Activated naive CD4-positive, alpha-beta T cell treated with anti-CD3 and anti-CD28 coated beads, Interleukin-2, amount 10 ng/mL, durations not matched to agents 7 days and 5 days (primary cell): ENCODE measurements at places on chromosomes 4 and X.

- no peak for DNase-seq
These were observed 37.2 kb upstream of the SCRG1 start for GRCh38 chr4:173436149-173436579.

GRCh38 chrX:119734897-119735339 lies 23.5 kb upstream of the SOWAHD start:
- DNase-seq, result no peak

- DNase-seq, result peak; percentile 38
These were observed 579 bp downstream of the IL3RA start for GRCh38 chrX:1336948-1337779.

- no peak for DNase-seq
These were observed 287.0 kb upstream of the RASGEF1B start for GRCh38 chr4:81758574-81759264.

- DNase-seq, result no peak
These were observed 68.0 kb upstream of the PLS3 start for GRCh38 chrX:115493015-115493414.

GRCh38 chr4:114085611-114086345 lies 106.3 kb upstream of the ARSJ start:
- DNase-seq, result no peak

GRCh38 chr4:104351706-104352105 lies 143.0 kb downstream of the CXXC4 start:
- no peak for DNase-seq

DNA sequence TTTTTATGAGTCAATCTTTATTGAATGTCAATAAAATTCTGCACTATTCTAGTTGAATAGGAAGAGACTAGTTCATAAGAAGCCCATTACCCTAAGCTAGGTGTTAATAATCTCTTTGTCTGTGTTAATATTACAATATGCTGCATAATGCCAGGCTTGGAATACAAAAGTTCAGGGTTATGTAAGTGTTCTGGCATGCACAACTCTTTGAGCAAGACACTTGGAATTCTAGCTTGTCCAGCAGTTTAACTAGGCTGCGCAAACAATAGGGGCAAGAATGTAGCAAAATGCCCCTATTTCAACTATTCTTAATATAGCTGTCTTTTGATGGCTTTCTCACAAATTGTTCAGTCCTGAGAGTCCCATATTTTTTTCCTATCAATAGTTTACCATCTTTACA lies 31.3 kb upstream of the ETNPPL start:
- no peak for DNase-seq

DNA sequence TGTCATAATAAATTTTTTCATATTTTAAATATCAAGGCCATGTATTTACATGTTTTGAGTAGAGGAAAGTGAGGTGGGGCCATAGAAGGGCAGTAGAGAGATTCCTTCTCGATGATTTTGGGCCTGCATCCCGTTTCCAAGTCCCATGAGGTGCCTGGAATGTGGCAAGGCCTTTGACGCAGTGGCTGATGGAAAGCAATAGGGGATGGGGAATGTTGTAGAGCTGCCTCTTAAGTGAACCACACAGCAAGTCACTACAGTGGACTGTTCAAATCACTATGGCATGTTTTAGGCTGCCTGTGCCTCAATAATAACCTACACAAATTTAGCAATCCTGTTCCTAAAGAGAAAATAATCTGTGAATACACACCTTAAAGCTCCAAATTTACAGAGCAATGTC lies 48.3 kb downstream of the ANXA5 start:
- DNase-seq, result no peak

- DNase-seq, result no peak
These were observed 1008.8 kb upstream of the PABPC4L start for GRCh38 chr4:135210341-135210740.

DNA sequence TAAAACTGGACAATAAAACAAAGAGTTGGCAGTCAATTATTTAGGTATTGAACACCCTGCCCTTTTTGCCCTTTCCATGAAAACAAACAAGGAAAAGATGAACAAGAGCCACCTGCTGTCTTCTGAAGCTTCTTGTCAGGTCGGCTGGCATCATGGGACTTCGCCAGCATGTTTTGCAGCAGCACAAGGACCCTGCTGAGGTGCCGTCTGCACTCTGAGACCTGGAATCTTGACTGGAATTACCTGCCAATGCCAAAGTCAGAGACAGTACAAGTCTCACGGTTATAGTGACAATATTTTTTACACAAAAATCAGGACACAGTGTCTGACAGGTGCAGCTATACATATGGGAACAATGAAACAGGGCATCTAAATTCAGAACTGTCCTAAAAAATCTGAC lies 284.5 kb downstream of the GASK1B start:
- no peak for DNase-seq

DNA sequence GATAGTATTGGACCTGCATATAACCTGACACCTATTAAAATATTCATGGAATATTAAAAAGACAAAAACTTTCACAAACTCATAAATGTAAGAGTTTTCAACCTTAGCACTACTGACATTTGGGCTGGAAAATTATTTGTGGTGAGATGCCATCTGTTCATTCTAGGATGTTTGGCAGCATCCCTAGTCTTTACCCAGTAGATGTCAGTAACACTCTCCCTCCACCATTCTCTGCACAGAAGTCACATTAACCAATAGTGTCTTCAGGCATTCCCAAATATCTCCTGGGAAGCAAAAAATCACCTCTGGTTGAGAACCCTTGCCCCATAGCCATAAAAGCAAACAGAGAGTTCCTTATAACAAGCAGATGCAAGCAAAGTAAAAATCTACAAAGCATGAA lies 41.4 kb upstream of the NDST4 start:
- no peak for DNase-seq

GRCh38 chr4:76640353-76640910 lies 205.4 kb downstream of the SHROOM3 start:
- no peak for DNase-seq

DNA sequence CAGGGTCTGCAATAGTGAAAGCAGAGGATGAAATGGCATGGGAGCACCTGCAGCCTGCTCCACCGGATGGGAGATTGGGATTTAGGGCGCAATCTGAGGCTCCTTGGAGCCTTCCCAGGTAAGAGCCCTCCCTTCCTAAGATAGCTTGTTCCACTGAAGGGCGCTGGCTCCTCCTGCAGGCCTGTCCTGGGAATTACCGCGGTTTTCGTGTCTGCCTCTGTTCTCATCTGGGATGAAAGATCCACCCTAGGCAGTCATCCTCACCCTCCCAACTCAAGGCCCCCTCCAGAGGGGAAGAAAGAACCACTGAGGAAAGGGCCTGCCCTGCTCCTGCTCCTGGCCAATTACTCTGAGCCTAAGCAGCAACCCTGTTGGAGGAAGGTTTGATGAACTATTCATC lies 547.5 kb downstream of the SMARCA1 start:
- DNase-seq, result peak; percentile 31

DNA sequence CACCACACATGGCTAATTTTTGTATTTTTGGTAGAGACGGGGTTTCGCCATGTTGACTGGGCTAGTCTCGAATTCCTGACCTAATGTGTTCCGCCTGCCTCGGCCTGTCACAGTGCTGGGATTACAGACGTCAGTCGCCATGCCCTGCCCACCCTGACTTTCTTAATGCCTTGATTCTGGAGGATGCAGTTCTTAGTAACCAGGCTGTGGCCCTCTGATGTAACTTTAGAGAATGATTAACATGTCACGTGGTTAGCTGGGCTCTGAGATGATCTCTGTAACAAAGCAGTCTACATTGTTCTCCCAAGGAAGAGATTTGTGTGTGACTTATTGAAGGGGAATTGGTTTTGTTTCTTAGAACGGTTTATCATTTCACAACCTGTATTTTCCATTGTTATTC lies 30.6 kb downstream of the ANK2 start:
- DNase-seq, result no peak

GRCh38 chr4:80500613-80501012 lies 165.1 kb downstream of the CFAP299 start:
- DNase-seq, result peak; percentile 40

DNA sequence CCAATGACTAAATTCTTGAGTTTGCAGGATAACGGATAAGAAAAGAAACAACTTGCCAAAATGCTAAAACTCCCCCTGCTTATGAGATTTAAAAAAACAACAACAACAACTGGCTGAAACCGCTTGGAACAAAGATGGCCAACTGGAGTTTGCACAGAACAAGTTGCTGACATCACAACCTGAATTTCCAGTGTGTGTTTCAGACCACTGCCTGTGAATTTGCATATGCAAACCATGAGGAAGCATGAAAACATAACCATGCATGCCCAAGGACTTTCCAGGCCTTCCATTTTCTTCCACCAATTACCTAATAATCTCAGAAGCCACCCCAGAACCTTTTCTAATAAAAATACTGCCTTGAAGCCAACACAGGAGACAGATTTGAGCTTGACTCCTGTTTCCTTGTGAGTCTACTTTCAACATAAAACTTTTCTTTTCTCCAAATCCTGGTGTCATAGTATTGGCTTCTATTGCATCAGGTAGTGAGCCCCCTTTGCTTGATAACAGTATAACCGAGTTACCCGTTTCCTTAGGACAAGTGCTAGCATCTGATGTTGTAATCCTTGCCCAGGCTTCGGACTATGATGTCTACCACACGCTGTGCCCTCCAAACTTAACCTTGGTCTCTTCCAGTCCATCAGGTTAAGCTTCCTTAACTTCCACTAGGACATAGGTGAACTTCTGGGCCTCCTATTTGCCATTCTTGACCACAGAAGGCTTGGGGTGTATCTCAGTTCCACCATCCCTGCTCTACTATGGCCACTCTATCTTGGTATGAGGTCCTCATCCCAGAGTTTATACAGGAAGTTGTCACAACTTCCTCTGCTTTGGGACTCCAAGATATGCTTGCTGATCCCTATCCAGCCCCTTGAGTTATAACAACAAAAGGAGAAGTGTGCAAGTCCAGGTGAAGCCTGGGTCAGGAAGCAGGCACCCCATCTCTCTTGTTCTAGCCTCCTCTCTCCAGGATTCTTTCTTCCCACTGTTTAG lies 385.5 kb upstream of the INTU start:
- DNase-seq, result no peak

GRCh38 chr4:189124791-189125190 lies 815.9 kb upstream of the FRG1 start:
- DNase-seq, result no peak

DNA sequence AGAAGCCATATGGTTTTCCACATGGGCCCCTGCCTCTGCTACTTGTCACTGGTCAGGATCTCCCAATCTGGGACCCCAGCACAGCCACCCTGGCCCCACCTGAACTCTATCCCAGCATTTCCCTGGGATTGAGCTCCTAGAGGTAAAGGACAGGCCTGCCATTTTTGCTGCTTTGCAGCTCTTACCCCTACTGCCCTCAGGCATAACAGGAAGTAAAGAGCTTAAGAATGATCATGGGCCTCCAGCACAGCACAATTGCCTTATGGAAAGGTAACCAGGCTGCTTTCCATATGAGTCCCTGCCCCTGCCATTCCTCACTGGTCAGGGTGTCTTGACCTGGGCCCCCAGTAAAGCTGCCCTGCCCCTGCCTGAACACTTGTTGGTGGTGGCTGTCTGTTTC lies 254.9 kb upstream of the ZCCHC13 start:
- no peak for DNase-seq

DNA sequence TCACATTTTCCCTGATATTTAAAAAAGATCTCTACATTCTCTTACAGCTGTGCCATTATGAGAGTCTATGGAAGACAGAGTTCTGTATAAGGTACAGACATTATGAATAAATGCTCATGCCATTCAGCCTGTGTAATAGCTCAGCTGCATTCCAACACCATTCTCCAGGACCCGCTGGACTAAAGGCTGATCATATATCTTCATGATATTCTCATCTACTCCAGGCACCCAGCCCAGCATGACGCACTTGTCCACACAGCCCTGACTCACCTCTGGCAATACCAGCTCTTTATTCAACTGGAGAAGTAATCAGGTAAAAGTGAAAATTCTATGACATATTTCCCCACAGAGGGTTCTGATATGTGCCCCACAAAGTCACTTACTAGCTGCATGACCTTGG lies 437.5 kb upstream of the FGF16 start:
- DNase-seq, result no peak

GRCh38 chr4:14802596-14802995 lies 199.7 kb upstream of the CPEB2 start:
- no peak for DNase-seq

DNA sequence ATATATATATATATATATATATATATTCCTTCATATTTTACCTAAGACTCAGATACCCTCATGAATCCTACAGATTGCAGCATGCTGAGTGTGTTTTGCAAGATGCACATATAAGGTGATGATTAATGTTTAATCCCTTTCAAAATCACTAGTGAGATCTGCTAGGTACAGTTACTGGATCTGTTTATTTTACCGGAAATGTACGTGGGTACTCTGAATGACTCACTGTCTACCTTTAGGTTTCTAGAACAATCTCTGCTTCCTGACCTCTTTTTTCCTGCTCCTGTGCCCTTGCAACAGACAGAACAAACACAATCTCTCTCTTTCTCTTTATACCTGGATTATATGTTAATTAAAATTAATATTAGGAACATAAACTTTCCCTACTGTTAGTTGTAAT lies 379.6 kb downstream of the FAM133A start:
- no peak for DNase-seq

GRCh38 chr4:93394545-93395081 lies 433.9 kb upstream of the ATOH1 start:
- DNase-seq, result no peak

DNA sequence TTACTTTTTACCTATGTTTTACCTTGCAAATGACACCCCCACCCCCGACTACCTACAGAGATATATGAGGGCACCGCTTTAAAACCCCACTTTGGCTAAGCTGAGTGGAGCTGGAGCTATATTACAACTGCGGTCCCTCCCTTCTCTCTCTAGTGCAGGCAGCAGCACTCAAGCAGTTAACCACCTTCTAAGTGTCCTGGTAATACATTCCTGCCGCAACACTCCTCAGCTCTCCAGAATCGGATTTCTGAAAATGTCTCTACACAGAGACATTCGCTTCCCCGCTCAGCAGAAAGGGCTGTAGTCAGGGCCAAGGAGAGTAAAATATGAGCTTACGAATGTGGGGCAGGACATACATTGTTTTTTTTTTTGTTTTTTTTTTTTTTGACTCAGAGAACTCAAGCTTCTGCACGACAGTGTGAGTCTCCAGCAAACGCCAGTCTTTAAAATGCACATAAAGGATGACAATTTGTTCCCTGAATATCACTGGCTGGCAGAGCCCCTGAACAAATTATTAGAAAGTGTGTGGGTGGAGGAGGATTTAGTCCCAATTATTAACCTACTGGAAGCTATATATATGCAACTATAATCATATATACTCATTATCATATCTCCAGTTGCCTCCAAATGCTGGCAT lies 287.0 kb upstream of the TET2 start:
- DNase-seq, result no peak

- DNase-seq, result no peak
These were observed 847.9 kb downstream of the RAB28 start for GRCh38 chr4:12636191-12636590.

GRCh38 chr4:107036584-107037198 lies 578 bp upstream of the DKK2 start:
- DNase-seq, result no peak

DNA sequence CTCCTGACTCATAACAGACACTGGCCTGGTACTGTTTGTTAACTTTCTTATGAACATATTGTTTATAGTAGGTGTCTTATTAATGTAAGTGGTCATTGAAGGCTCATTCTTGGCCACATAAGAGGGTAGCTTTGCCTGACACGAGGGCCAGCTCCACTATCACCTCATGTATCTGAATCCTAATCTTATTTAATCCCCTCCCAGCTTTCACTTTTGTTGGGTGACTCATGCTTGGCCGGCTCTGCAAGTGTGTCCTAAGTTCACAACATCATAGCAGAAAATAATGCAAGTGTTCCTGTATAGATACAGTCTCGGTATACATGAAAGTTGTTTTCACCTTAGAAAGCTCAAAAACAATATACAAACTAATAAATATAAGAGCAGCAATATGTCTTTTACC lies 283.8 kb downstream of the IQCM start:
- no peak for DNase-seq

- no peak for DNase-seq
These were observed 17.8 kb downstream of the JADE1 start for GRCh38 chr4:128827296-128827695.
